Subcutaneous adipose tissue (tissue), 4 donors: ENCODE measurements at places on chromosomes 13 and 19. TPM values are rescaled to one million over a fixed set of nuclear protein-coding genes. Genes with fewer than 3 reads are reported as not detected.

Gene PINLYP
- total RNA-seq: 11.7 TPM

Gene ZNF844
- 14.1 TPM for total RNA-seq

Gene ZNF808
- 29.7 TPM for total RNA-seq

Gene NFILZ
- not detected for total RNA-seq

Gene ZNF414
- 6.6 TPM for total RNA-seq

Gene ZNF222
- total RNA-seq: 3.2 TPM

Gene CLEC4M
- not detected for total RNA-seq

Gene DOCK6
- total RNA-seq: 44.9 TPM

Gene TRAPPC2B
- 21.8 TPM for total RNA-seq

Gene CYP4F22
- 0.75 TPM for total RNA-seq

Gene GFY
- total RNA-seq: not detected

Gene MAST1
- total RNA-seq: 0.17 TPM

Gene ERICH6B
- not detected for total RNA-seq

Gene RPS15
- total RNA-seq: 2,032 TPM

Gene CLDN10
- 0.75 TPM for total RNA-seq

Gene PCDH20
- total RNA-seq: 0.19 TPM

Gene KLC3
- not detected for total RNA-seq

Gene ZNF562
- 21.8 TPM for total RNA-seq
